ENCODE measurements at places on chromosomes 6 and 20. TPM values are rescaled to one million over a fixed set of nuclear protein-coding genes. Genes with fewer than 3 reads are reported as not detected.

- no peaks in the 10 kb centered on the region for H3K36me3 ChIP-seq
- H3K27me3 ChIP-seq, result no peaks in the 10 kb centered on the region
- H3K4me3 ChIP-seq, result no peak overlapping the region
- H3K4me1 ChIP-seq, result no peaks in the 10 kb centered on the region
Measured at GRCh38 chr20:56924292-56925081, 295.4 kb downstream of the TFAP2C start.

GRCh38 chr20:53128004-53128403, 155.8 kb downstream of the TSHZ2 start:
- no peaks in the 10 kb centered on the region for H3K27me3 ChIP-seq
- DNase-seq, result no peak
- H3K4me3 ChIP-seq, result no peak overlapping the region
- peaks cover 3% of the 10 kb centered on the region for H3K4me1 ChIP-seq
- H3K27ac ChIP-seq, result no peak overlapping the region

GRCh38 chr6:170451762-170452651, 101.1 kb downstream of the PSMB1 start:
- H3K4me3 ChIP-seq, result no peak overlapping the region
- H3K4me1 ChIP-seq, result no peaks in the 10 kb centered on the region
- no peak overlapping the region for H3K27ac ChIP-seq
- H3K27me3 ChIP-seq, result no peaks in the 10 kb centered on the region
- no peak for DNase-seq

DNA sequence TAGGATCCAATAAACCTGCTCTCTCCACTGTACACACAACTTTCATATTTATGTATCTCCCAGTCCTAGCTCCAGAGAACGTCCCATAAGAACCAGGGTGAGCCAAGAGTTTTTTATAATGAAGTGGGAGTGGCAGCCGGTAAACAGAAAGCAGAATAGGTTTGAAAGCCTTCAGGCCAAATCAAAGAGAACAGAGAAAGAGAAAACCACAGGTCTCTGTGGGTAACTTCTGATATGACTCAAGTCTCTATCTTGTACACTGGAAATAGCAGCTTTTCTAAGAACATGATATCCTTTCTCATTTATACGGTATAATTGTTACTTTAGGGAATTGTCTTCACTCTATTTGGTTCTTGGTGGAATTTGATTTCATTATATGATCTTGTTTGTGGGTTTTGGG, 273.6 kb downstream of the PACRG start:
- no peaks in the 10 kb centered on the region for H3K27me3 ChIP-seq
- H3K4me3 ChIP-seq, result no peak overlapping the region
- H3K36me3 ChIP-seq, result no peaks in the 10 kb centered on the region
- H3K27ac ChIP-seq, result no peak overlapping the region

GRCh38 chr20:46550461-46550860, at the start of gene OCSTAMP:
TSS of gene OCSTAMP (minus strand) at chr20:46550654. CDS start at chr20:46550560, 94 bp downstream.
- no peak within 1 kb of the TSS for H3K27ac ChIP-seq
- no peak for DNase-seq
- H3K4me1 ChIP-seq, result no peaks in the 10 kb centered on the region

DNA sequence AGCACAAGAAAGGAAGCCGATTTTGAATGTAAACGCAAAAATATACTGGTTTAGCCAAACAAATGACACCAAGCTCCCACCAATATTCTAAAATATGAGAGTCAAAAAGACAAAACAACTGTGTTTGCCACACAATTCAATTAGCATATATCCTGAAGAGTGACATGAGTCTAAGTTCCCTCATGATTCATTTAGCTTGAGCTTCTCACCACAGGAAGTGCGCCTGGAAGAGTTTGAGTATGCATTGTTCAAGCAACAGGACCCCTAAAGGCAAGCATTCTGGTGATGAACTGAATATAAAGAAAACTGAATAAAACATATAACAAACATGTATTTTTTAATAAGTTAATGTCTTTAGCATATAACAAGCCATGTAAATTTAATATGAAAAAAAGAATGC, 115.2 kb upstream of the RUNX2 start:
- no peaks in the 10 kb centered on the region for H3K36me3 ChIP-seq
- H3K4me1 ChIP-seq, result no peaks in the 10 kb centered on the region
- H3K27ac ChIP-seq, result no peak overlapping the region
- H3K27me3 ChIP-seq, result no peaks in the 10 kb centered on the region
- no peak overlapping the region for H3K4me3 ChIP-seq

GRCh38 chr20:36273414-36274180, 32.5 kb upstream of the DLGAP4 start:
- H3K4me3 ChIP-seq, result no peak overlapping the region
- H3K27ac ChIP-seq, result no peak overlapping the region
- H3K27me3 ChIP-seq, result no peaks in the 10 kb centered on the region
- H3K4me1 ChIP-seq, result no peaks in the 10 kb centered on the region

- no peak overlapping the region for H3K4me3 ChIP-seq
- H3K27ac ChIP-seq, result no peak overlapping the region
- no peaks in the 10 kb centered on the region for H3K36me3 ChIP-seq
- DNase-seq, result no peak
- no peaks in the 10 kb centered on the region for H3K4me1 ChIP-seq
Measured at GRCh38 chr6:83847179-83847578, 6.0 kb upstream of the RIPPLY2 start.

- H3K36me3 ChIP-seq, result no peaks in the 10 kb centered on the region
- H3K27me3 ChIP-seq, result no peaks in the 10 kb centered on the region
- H3K27ac ChIP-seq, result no peak overlapping the region
- H3K4me3 ChIP-seq, result no peak overlapping the region
- H3K4me1 ChIP-seq, result no peaks in the 10 kb centered on the region
Measured at GRCh38 chr6:152318278-152318677, 318.9 kb downstream of the SYNE1 start.

DNA sequence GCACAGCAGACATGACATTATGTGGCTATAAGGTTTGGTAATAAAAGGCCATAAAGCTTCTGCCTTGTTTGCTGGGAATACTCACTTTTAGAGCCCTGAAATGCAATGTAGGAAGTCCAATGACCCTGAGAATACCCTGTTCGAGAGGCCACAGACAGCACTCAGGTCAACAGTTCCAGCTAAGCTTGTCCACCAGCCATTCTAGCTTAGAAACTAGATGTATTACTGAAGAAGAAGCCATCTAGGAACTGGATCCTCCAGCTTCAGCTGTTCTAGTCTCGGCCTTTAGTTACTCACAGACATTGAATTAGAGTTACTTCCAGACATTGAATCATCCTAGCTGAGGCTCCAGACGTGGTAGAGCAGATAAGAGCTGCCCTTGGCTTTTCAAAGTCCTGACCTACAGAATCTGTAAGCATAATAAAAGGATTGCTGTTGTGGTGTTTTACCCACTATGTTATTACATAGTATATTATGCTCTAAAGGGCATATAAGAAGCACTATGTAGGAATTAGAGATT, 84.9 kb downstream of the MMS22L start:
- H3K27me3 ChIP-seq, result no peaks in the 10 kb centered on the region
- no peak for DNase-seq
- H3K27ac ChIP-seq, result no peak overlapping the region
- no peaks in the 10 kb centered on the region for H3K4me1 ChIP-seq

- no peak for DNase-seq
- H3K4me3 ChIP-seq, result no peak overlapping the region
- H3K36me3 ChIP-seq, result no peaks in the 10 kb centered on the region
- H3K27me3 ChIP-seq, result no peaks in the 10 kb centered on the region
- H3K27ac ChIP-seq, result no peak overlapping the region
Measured at GRCh38 chr20:33948480-33948879, 45.2 kb upstream of the RALY start.

GRCh38 chr6:158086504-158087223, 81.4 kb downstream of the SERAC1 start:
- peaks cover 8% of the 10 kb centered on the region for H3K4me1 ChIP-seq
- H3K27me3 ChIP-seq, result no peaks in the 10 kb centered on the region
- DNase-seq, result peak; percentile 79
- H3K36me3 ChIP-seq, result no peaks in the 10 kb centered on the region
- peak overlapping the region; percentile 98 for H3K27ac ChIP-seq
- H3K4me3 ChIP-seq, result no peak overlapping the region

DNA sequence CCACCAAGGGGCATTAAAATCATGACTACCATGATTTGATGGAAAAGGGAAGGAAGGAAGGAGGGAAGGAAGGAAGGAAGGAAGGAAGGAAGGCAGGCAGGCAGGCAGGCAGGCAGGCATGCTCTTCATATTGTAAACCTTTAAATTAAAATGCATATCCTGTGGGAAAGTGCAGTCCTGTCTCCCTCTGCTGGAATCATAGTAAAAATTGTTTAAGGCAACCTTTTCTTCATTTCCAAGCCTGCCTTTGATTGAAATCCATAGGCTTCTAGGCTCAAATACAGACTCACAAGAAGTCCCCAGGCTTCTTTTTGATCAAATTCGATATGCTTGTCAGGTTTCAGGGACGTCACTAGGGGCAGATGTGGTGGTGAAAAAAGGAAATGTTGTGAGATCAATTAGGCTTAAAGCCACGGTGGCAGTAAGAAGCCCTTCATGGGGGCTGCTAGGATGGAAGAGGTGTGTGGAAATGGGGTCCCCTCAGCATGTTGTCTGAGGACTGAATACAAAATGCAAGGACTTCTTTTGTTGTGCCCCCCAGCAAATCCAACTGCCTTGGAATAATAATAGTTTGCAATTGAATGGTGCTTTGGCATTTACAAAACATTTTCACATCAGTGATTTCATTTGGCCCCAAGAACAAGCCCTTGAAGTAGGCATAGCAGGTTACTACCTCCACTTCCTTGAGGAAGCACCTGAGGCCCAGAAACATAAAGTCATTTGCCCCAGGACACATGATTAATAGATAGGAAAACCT, 25.6 kb upstream of the GABRR1 start:
- no peaks in the 10 kb centered on the region for H3K36me3 ChIP-seq
- no peak overlapping the region for H3K27ac ChIP-seq
- no peaks in the 10 kb centered on the region for H3K4me1 ChIP-seq
- no peaks in the 10 kb centered on the region for H3K27me3 ChIP-seq
- H3K4me3 ChIP-seq, result no peak overlapping the region

DNA sequence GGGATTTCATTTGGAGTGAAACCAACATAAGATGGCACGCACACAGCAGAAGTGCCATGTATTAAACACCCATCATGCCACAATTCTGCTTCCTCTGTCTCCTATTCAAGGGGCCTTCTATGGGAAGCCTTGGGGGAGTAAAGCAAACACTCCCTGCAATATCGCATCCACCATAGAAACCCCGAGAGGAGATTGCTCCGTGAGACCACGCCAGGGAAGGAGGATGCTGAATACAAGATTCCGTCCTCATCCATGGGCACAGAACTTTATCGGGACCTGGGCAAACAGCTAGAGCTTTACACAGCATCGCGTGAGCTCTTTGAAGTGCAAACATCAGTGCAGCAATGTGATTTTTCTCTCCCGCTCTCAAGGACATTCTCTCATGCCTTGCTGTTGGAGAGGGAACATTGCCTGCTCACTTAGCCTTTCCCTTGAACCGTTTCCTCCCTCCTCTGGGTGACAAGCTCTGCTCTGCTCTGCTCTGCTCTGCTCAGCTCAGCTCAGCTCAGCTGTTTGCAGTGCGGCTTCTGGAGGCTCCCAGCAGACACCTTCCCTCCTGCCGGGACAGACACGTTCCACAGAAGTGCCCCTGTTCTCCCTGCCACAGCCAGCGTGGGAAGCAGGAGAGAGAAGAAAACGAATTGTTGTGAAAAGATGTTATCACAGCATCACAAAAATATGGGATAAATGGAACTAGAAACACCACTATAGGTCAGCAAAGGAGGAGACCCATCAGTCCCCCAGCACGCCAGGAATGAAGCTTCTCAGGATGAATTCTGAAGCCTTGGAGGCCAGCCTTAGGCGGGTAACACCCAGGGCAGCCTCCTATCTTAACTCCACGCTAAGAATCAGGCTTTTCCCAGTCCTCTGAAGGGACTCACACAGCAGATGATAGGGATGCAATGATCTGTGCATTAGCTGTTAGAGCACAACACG, 48.2 kb downstream of the RNASET2 start:
- no peaks in the 10 kb centered on the region for H3K36me3 ChIP-seq
- no peaks in the 10 kb centered on the region for H3K27me3 ChIP-seq
- H3K4me1 ChIP-seq, result no peaks in the 10 kb centered on the region
- DNase-seq, result no peak
- H3K4me3 ChIP-seq, result no peak overlapping the region

- no peak overlapping the region for H3K4me3 ChIP-seq
- H3K27me3 ChIP-seq, result no peaks in the 10 kb centered on the region
- H3K4me1 ChIP-seq, result peaks cover 1% of the 10 kb centered on the region
- no peak for DNase-seq
- H3K27ac ChIP-seq, result no peak overlapping the region
- no peaks in the 10 kb centered on the region for H3K36me3 ChIP-seq
Measured at GRCh38 chr6:149046164-149046821, 271.2 kb upstream of the TAB2 start.

DNA sequence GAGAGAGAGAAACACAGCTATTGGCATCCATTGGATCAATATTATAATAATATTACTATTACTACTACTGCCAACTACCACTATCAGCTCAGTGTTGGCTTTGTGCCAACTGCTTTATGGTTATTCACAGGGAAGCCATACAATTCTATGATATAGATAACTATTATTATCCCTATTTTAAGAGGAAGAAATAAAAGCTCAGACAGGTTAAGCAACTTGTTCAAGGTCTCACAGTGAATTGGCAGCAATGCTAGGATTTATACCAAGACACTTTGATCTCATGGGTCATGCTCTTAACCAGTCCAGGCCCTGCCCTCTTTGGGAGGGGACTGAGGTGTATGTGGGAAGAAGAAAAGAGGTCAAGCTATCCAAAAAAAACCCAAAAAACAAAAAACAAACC, 82.0 kb upstream of the TRAF3IP2 start:
- H3K27ac ChIP-seq, result no peak overlapping the region
- no peak for DNase-seq
- no peak overlapping the region for H3K4me3 ChIP-seq
- peaks cover 2% of the 10 kb centered on the region for H3K4me1 ChIP-seq

VWA7 gene
- total RNA-seq, result 1.4 TPM

SOX12 gene
- total RNA-seq, result 34.1 TPM

VSTM2L gene
- total RNA-seq, result 1.6 TPM

IMPG1 gene
- total RNA-seq, result not detected

ZSCAN16 gene
- total RNA-seq, result 3.4 TPM

GPR6 gene
- not detected for total RNA-seq
